Left lung (tissue), 14 donors: ENCODE measurements at places on chromosomes 6 and 20. TPM values are rescaled to one million over a fixed set of nuclear protein-coding genes. Genes with fewer than 3 reads are reported as not detected.

DNA sequence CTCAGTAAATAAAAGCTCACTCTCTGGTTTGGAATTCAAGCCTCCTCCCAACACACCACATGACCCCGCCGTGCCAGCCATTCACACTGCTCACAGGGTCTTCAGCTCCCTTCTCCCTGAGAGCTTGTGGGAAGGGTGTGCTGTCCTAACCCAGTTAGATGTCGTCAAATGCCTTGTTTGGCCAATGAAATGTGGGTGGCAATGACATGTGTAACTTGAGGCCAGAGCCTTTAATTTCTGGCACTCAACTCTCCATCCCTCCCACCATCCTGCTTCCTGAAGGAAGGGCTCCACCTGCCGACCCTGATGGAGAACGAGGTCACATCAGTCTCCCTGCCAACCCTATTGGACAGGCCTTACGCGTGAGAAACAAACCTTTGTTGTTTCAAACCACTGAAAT lies 224.5 kb upstream of the AGPAT4 start:
- H3K27me3 ChIP-seq, result no peaks in the 10 kb centered on the region
- no peak overlapping the region for H3K4me3 ChIP-seq
- H3K27ac ChIP-seq, result no peak overlapping the region
- DNase-seq, result peak; percentile 32
- no peaks in the 10 kb centered on the region for H3K36me3 ChIP-seq

Gene GRM4
- total RNA-seq, result not detected

Gene RNF39
- total RNA-seq, result 3.2 TPM

Gene TCP11
- 0.35 TPM for total RNA-seq
